ENCODE measurements at places on chromosomes 3 and 15. TPM values are rescaled to one million over a fixed set of nuclear protein-coding genes. Genes with fewer than 3 reads are reported as not detected.

The TM4SF1 gene
- total RNA-seq: 49.2 TPM

The TRH gene
- total RNA-seq: not detected

The CCR1 gene
- total RNA-seq: 2.9 TPM

The MINAR1 gene
- total RNA-seq: 0.34 TPM

- H3K27ac ChIP-seq: no peak overlapping the region
- no peaks in the 10 kb centered on the region for H3K27me3 ChIP-seq
- DNase-seq: no peak
- H3K4me3 ChIP-seq: no peak overlapping the region
Observed at GRCh38 chr15:80684697-80685096, 10.4 kb upstream of the ABHD17C start.

DNA sequence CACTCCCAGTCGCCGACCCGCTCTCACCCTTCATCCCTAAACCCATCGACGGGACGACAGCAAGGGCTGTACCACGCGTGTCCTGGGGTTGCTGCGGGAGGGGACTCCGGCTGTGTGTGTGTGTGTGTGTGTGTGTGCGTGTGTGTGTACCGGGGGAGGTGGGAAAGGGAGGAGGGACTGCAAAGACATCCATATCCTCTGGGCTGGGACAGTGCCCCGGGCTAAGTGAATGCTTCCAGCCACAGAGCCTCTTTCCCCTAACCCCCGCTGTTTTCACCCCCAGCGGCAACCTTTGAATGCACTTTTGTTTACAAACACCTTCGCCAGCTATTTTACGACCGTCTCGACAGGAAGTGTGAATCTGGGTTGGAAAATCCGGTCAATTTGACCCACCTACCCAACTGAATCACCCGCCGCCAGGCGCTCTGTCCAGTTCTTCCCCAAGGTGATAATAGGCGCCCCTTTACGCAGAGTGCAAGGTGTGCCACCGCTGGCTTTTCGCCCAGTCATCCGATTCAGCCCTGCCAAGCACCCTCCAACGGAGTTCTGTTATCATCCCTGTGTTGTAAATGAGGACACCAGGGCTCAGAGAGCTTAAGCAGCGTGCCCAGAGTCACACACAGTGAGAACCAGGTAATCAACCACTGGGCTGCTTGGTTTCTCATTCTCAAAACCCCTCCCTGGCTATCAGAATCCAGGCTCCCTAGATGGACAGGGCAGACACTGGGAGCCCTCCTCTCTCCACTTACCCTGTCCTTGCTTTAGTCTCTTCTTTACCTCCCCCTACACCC lies 739 bp upstream of the AMOTL2 start:
- H3K4me3 ChIP-seq: peak overlapping the region; percentile 92
- H3K27ac ChIP-seq: peak overlapping the region; percentile 77
- H3K36me3 ChIP-seq: peaks cover 11% of the 10 kb centered on the region
- H3K27me3 ChIP-seq: no peaks in the 10 kb centered on the region

DNA sequence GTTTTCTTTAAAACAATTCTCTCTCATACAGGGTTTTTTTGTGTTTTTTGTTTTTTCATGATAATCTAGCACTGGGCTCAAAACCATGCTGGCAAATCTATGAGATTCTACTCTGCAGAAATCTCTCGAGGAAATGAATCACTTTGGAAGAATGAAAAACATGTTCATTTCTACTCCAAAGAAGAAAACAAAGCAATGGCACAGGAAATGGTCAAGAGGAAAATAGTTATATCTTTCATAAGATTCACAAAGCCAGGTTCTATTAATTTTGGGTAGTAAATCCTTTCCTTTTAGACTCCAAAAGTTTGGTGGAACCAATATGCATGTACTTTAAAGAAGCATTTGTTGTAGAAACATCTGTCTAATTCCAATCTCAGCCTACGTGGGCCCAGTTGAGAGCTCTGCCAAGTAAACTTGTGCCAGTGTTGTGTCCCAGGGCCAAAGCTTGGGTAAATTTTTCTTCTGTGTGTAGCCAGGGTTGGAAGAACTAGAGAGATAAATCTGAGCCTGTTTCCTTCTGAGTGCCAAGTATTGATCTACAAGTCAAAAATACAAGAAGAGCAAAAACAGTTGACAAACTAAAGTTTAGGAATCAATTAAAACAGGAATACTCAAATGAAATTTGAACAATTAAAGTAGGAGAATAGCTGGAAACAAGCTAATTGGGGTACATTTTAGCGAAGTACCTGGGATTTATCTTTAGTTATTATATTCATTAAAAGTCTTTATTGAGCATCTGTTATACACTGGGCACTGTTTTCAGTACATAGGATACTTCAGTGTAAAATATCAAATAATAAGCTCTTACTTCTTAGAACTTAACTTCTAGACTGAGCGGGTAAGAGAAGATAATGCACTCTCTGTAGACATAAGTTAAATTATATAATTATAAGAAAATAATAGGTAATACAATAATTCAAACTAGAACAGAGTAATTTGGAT lies 657.5 kb upstream of the NECTIN3 start:
- H3K4me1 ChIP-seq: 0 out of 2 replicates have a peak, but pooled peaks cover 5% of the 10 kb centered on the region
- no peak for DNase-seq
- H3K27ac ChIP-seq: no peak overlapping the region

- H3K27ac ChIP-seq: no peak overlapping the region
- H3K4me1 ChIP-seq: no peaks in the 10 kb centered on the region
- no peaks in the 10 kb centered on the region for H3K36me3 ChIP-seq
- H3K27me3 ChIP-seq: no peaks in the 10 kb centered on the region
- DNase-seq: no peak
Observed at GRCh38 chr3:146493221-146493620, 23.9 kb upstream of the PLSCR2 start.

- H3K27ac ChIP-seq: no peak overlapping the region
- no peak overlapping the region for H3K4me3 ChIP-seq
- no peaks in the 10 kb centered on the region for H3K27me3 ChIP-seq
- no peak for DNase-seq
- peaks cover 31% of the 10 kb centered on the region for H3K4me1 ChIP-seq
- no peaks in the 10 kb centered on the region for H3K36me3 ChIP-seq
Observed at GRCh38 chr3:161422171-161422700, 50.9 kb upstream of the SPTSSB start.

- H3K36me3 ChIP-seq: no peaks in the 10 kb centered on the region
- no peak overlapping the region for H3K27ac ChIP-seq
- H3K27me3 ChIP-seq: no peaks in the 10 kb centered on the region
- DNase-seq: no peak
Observed at GRCh38 chr3:50890688-50891344, 216.1 kb downstream of the DOCK3 start.

- no peak for DNase-seq
- H3K27ac ChIP-seq: no peak overlapping the region
- H3K4me3 ChIP-seq: no peak overlapping the region
- no peaks in the 10 kb centered on the region for H3K36me3 ChIP-seq
Observed at GRCh38 chr15:28994831-28995596, 109.2 kb downstream of the APBA2 start.

DNA sequence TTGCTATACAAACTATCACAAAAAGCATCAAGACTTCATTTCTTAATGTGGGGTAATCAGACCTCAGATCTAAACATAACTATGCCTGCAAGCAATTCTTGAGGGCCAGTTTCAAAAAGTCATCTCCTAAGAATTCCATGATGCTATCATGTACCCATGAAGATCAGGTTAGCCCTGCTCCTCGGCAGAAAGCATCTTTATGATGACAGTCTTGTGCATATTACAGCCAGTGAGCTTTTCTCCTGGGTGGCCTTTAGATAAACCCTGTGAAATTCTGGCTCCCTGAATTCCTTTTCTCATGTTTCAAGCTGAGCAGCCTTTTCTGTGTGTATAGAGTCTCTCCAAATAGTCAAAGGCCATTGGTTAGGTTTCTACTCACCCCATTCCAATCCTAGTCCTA lies 201.9 kb upstream of the MCTP2 start:
- H3K4me3 ChIP-seq: no peak overlapping the region
- H3K27me3 ChIP-seq: no peaks in the 10 kb centered on the region
- peak; percentile 48 for DNase-seq
- no peak overlapping the region for H3K27ac ChIP-seq
- H3K4me1 ChIP-seq: peaks cover 39% of the 10 kb centered on the region
- no peaks in the 10 kb centered on the region for H3K36me3 ChIP-seq

GRCh38 chr15:37086521-37086920 lies 13.8 kb downstream of the MEIS2 start:
- H3K4me1 ChIP-seq: peaks cover 62% of the 10 kb centered on the region
- H3K4me3 ChIP-seq: no peak overlapping the region
- no peak for DNase-seq
- H3K27ac ChIP-seq: no peak overlapping the region
- no peaks in the 10 kb centered on the region for H3K27me3 ChIP-seq

DNA sequence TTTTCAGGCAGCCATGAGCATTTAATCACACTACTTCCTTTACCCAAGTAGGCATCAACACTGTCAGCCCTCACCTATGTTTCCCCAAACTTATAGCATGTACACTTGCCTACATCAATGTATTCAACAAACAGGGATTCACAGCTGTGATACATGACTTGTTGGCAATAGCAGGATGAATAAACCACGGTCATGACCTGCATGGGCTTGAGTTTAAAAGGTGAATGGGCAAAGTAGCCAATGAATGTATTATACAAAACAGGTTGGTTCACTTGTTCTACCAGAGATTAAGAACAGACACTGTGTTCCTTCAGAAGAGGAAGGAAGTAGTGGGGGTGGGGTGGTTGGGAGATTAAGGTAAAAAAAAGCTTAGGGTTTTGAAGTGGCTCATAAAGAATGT lies 861.9 kb upstream of the SEMA6D start:
- no peak overlapping the region for H3K27ac ChIP-seq
- no peaks in the 10 kb centered on the region for H3K27me3 ChIP-seq
- H3K4me1 ChIP-seq: no peaks in the 10 kb centered on the region
- DNase-seq: no peak
- no peak overlapping the region for H3K4me3 ChIP-seq

DNA sequence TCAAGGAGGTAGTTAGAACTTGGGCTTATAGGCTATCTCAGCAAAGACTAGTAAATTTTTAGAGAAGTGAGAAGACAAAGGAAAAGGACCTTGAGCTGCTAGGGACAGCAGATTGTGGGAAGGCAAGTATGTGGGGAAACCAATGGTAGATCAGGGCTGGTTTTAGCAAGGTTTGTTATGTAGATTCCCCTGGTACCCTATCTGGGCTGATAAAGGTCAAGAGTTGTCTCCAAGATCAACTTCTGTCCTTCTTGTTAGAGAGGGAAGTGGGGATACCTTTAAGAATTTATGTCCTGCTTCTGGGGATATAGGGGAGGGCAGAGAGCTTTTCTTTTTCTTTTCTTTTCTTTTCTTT lies 28.9 kb downstream of the KAT2B start:
- no peaks in the 10 kb centered on the region for H3K27me3 ChIP-seq
- H3K27ac ChIP-seq: no peak overlapping the region
- H3K36me3 ChIP-seq: no peaks in the 10 kb centered on the region
- no peaks in the 10 kb centered on the region for H3K4me1 ChIP-seq
- no peak for DNase-seq
- no peak overlapping the region for H3K4me3 ChIP-seq

GRCh38 chr3:127424766-127425504 lies 137.1 kb upstream of the PRR20G start:
- H3K36me3 ChIP-seq: no peaks in the 10 kb centered on the region
- no peak overlapping the region for H3K27ac ChIP-seq
- no peak for DNase-seq
- no peaks in the 10 kb centered on the region for H3K4me1 ChIP-seq

DNA sequence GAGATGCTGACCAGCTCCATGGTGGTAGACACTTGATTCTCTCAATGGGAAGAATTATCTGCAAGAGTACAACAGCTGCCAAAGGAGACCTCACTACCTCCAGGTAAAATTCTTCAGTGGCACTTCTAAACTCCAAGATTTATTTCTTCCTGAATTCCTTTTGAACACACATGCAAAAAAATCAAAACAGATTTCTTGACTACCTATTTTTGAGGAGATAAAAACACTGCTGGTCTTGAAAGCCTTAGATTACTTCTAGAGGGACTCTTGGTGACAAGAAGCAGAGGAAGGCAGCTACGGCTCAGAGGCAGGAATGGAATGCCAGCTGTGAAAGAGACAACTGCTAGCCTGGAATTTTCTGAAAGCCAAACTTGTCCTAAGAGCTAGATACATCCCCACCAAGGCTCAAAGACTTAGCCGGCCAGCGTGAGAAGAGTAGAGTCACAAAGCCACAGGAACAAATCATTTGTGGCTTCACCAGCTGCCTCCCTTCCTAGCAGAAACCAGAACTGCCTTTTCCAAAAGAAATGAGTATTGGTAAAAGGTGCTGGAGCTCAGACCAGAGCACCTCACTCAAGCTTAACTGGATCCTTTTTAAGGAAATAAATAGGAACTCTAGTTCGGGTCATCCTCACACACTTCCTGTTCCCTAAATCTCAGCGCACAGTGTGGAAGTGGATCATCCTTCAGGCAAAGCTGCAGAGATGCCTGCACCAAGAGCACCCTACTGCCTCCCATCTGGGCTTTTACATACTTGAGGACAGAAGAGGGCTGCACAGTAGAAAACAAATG lies 32.6 kb downstream of the CLK3 start:
- no peak overlapping the region for H3K4me3 ChIP-seq
- peak overlapping the region; percentile 27 for H3K27ac ChIP-seq
- DNase-seq: no peak
- H3K27me3 ChIP-seq: no peaks in the 10 kb centered on the region
- H3K36me3 ChIP-seq: no peaks in the 10 kb centered on the region

DNA sequence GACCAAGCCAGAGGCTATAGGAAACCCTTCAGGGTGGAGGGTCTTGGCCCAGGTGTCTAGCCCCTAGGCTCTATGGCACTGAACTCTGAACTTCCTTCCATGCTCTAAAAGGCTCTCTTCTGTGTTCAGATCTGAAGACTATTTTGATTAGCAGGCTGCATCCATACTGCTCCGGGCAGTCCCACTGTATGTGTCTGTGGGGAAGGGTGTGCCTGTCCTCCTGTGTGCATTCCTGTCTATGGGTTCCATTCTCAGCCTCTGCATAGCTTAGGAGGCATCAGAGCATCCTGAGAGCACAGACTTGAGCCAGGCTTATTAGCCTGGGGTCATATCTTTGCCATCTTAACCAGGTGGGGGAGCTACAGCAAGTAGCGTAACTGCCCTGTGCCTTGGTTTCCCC lies 38.0 kb downstream of the EXOG start:
- H3K36me3 ChIP-seq: no peaks in the 10 kb centered on the region
- DNase-seq: no peak
- H3K4me1 ChIP-seq: no peaks in the 10 kb centered on the region

- H3K27me3 ChIP-seq: no peaks in the 10 kb centered on the region
- DNase-seq: no peak
- no peak overlapping the region for H3K4me3 ChIP-seq
- H3K27ac ChIP-seq: peak overlapping the region; percentile 76
- 0 out of 2 replicates have a peak, but pooled peaks cover 4% of the 10 kb centered on the region for H3K36me3 ChIP-seq
- H3K4me1 ChIP-seq: peaks cover 94% of the 10 kb centered on the region
Observed at GRCh38 chr3:124636101-124636862, 94.0 kb upstream of the UMPS start.

DNA sequence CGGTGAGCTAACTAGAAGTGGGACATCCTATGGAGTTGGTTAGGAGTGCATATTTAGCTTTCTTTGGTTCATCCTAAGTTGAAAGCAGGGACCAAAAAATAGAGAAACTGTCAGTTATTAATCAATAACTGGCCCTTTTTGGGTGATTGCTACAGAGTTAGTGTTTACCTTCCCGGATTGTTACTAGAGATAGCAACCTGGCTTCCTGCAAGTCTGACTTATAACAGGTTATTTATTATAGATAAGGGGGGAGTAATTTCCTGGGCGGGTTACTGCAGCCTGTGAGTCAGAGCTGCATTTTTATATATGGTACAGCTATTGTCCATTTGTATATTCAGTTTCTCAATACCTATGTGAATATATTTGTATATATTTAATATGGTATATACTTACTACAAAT lies 522.0 kb downstream of the MFSD1 start:
- no peaks in the 10 kb centered on the region for H3K27me3 ChIP-seq
- DNase-seq: no peak
- H3K4me1 ChIP-seq: no peaks in the 10 kb centered on the region
- no peak overlapping the region for H3K27ac ChIP-seq
